ENCODE measurements at places on chromosomes 3 and 15. TPM values are rescaled to one million over a fixed set of nuclear protein-coding genes. Genes with fewer than 3 reads are reported as not detected.

Gene MAP6D1
- total RNA-seq = 4.9 TPM

Gene SH3GL3
- total RNA-seq = not detected

Gene CACNA2D3
- 6.1 TPM for total RNA-seq

Gene PLSCR2
- total RNA-seq = not detected

Gene CCK
- not detected for total RNA-seq

Gene AHSG
- not detected for total RNA-seq

Gene C15orf62
- total RNA-seq = 0.64 TPM

Gene CHRNB4
- not detected for total RNA-seq

Gene RETNLB
- total RNA-seq = not detected

Gene BSN
- total RNA-seq = not detected

Gene CXCR6
- total RNA-seq = not detected

Gene SOX14
- not detected for total RNA-seq

Gene OIP5
- 81.2 TPM for total RNA-seq

Gene SST
- 309 TPM for total RNA-seq

Gene PTPN23
- total RNA-seq = 4.0 TPM

Gene KCNMB3
- total RNA-seq = 2.3 TPM

Gene CELSR3
- 3.6 TPM for total RNA-seq

Gene CEP19
- 12.2 TPM for total RNA-seq

Gene GOLGA6L4
- total RNA-seq = not detected

Gene GOLGA6L22
- not detected for total RNA-seq

Gene MKRN3
- total RNA-seq = not detected

Gene ACKR4
- not detected for total RNA-seq

Gene KIF7
- not detected for total RNA-seq

Gene GOLGA6L10
- total RNA-seq = not detected

Gene WDR93
- 1.5 TPM for total RNA-seq

Gene MFGE8
- 141 TPM for total RNA-seq

Gene PEAK1
- 6.4 TPM for total RNA-seq
